ENCODE measurements at places on chromosomes 5 and 9.

DNA sequence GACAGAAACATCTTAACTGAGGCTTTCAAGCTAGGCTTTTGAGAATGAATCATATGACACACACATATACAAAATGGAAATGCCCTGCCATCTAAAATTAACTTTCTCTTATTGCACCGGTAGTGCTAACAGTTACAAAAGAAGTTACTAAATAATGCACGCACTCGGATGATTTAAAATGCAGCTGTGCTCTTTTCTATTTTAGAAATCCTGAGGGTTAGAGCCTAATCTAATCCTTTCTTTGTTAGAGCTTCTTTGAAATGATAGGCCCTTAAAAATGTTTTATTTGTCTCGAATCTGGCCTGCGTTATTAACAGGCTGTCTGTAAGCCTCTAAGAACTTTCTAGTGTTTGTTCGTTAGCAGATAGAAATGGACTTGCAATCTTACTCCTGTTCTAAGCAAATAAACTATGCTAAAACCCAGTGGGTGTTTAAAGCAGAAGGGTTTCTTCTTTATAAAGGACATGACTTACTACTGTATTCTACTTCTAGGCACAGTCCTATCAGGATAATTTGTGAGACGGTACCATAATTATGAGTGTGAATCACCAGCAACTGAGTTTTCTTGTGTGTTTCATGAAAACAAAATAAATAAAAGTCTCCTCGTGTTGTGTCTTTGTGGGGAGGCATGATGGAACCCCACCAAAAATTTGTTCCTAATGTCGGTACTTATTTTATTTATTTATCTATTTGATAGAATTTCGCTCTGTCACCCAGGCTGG is 69.2 kb upstream of the MYO10 start:
- DNase-seq, result no peak

DNA sequence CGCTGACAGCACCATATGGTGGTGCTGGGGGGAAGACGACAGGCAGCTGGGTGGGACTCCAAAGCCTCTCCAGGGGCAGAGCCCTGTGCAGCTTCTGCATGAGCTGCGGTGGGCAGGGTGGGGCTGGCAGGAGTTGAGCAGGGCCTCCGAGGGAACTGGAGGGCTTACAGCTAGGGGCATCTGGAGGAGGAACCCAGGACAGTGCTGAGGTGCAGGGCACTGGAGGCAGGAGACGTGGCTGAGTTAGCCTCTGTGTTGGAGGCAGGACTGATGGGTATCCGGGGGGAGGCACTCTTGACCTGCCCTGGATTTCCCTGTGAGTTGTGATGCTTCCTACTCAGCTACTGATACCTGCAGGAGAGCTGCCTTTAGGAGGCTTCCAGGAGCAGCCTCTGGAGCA is 45.0 kb downstream of the TENT4A start:
- no peak for DNase-seq

GRCh38 chr5:175783739-175784138 is 87.6 kb upstream of the CPLX2 start:
- DNase-seq, result no peak

DNA sequence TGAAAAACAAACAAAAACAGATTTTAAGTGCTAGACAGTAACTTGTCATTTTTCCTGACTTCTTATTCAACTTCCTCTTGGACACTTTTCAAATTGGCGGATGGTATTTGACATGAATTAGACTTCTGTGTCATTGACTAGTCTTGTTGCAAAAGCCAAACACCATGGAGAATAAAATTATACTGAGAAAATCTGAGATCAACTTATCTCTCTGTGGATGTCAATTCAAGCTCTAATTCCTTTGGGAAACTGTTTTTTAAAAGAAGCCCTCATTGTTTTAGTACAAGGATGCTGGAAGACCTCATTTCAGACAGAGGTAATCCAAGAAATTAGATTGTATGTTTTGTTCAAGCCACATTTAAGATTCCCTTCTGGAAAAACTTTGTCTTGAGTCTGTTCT is 831.0 kb downstream of the SEMA5A start:
- DNase-seq, result no peak

- no peak for DNase-seq
Observed at GRCh38 chr5:662751-663435, 30.3 kb downstream of the TPPP start.

DNA sequence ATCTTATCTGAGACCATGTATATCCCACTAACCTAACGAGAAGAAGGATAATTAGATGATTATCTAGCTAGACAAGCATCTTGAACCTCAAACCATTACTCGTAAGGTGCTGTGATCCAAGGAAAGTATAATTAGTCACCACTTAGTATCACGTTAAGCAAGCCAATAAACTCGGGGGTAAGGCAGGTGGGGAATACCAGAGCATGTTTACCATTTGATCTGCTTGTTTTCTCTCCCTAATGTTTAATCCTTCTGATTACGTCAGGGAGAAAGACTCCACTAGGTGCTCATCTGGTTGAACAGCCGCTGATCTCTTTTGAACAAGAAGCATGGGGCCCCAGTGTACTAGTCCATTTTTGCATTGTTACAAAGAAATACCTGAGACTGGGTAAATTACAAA is 69.9 kb upstream of the SLC1A1 start:
- DNase-seq, result no peak

DNA sequence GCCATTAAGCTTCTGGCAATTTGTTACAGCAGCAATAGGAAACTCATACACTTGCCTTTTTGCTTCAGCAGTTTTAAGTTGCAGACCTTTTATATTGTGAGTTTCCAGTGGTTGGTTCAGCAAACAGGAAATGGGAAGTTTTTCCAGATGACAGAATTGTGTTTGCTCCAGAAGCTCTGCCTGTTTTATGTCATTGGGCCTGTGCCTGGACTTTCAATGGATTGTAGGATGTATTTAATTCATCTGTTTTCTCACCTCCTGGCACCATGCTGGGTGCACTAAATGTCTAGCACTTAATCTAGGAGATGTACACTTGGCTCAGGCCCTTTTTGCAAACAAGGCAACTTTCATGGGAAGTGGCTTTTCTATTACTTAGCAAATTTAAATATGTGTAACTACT is 100.4 kb upstream of the CLINT1 start:
- DNase-seq, result no peak

DNA sequence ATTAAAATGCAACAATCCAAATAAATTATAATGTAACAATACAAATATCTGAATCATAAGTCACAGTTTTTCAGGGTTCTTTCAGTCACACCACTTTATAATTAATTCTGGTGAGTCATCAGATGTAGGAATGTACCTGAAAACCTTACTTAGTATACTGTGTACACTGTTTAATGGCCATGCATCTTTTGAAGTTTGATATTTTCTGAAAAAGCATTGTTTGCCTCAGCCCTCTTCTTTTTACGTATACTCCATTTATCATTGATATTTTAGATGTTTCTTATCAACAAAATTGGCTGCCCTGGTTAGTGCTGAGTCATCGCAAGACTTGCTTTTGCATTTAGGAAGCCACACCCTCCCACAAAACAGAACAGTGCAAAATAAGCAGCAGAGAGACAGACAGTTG is 218.6 kb downstream of the PJA2 start:
- DNase-seq, result no peak

DNA sequence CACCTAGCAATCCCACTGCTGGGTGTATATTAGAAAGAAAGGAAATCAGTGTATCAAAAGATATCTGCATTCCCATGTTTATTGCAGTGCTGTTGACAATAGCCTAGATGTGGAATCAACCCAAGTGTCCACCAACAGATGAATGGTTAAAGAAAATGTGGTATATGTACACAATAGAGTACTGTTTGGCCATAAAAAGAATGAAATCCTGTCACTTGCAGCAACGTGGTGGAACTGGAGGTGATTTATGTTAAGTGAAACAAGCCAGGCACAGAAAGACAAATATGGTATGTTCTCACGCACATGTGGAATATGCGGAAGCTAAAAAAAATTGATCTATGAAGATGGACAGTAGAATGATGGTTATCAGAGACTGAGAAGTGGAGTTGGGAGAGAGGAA is 221.6 kb upstream of the DAP start:
- no peak for DNase-seq

DNA sequence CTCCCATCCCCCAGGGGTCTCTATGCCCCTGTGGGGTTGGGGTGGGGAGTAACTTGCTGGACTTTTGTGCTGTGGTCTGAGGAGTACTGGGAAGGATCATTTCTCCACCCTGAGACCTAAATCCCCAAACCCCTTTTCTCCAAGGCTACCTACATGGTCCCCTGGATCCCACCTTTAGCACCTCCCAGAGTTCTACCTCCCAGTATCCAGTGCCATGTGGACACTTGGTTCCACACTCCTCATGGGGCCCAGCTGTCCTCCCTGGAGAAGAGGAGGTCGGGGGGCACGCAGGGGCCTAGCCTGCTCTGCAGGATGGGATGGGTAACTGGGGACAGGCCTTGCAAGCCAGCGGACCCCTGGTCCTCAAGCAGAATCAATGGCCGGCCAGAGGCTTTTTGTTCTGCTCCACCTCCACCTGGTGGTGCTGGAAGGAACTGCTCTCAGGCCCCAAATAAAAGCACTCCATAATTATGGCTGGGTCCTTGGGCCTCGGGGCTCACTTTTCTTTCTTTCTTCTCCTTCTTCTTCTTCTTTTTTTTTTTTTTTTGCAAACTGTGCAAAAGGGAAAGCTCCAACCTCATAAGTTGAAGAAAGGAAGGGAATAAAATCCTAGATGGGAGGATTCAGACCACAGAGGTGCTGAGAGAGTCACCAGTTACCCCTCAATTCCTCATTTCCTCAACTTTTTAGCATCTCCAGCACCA is 68.4 kb downstream of the PSD2 start:
- DNase-seq, result peak; percentile 72

DNA sequence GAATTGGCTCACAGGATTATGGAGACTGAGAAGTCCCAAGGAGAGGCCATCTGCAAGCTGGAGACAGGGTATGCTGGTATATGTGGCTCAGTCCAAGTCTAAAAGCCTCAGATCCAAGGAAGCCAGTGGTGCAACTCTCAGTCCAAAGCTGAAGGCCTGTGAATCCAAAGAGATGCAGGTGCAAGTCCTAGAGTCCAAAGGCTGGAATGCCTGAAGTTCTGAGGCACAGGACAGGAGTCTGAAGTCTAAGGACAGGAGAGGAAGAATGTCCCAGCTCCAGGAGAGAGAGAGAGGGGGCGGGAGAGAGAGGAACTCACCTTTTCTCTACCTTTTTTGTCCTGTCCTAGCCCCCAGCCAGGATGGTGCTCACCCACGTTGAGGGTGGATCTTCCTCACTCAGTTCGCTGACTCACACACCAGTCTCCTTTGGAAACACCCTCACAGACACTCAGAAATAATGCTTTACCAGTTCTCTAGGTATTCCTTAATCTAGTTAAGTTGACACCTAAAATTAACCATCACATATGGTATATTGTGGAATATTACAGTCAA is 49.6 kb downstream of the KCNN2 start:
- DNase-seq, result no peak

- DNase-seq, result no peak
Observed at GRCh38 chr5:15384176-15384575, 115.8 kb upstream of the FBXL7 start.

Data from activated T-cell treated with anti-CD3 and anti-CD28 coated beads, Interleukin-2, amount 50 U/mL, for 24 hours (primary cell).